Progenitor cell of endocrine pancreas (in vitro differentiated cells): ENCODE measurements at places on chromosomes 2 and 18.

GRCh38 chr2:134173338-134174016 lies 80.4 kb upstream of the MGAT5 start:
- DNase-seq, result no peak

DNA sequence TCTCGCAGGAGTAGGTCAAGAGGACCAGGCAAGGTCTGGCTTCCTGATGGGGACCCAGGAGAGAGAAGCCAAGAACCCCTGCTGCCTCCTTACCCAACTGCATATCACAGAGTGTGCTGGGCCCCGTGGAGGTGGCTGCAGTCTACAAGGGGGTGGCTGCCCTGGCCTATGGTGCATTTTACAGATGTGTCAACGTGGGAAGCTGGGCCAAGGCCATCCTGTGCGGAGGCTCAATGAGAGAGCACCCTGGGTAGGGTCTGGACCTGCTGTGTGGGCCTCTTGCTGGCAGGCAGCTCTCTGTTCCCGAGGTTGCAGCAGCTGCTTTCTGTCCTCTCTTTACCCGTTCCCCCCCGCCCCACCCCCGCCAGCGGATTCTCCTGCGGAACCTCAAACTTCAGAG lies 61.4 kb downstream of the GBX2 start:
- no peak for DNase-seq

GRCh38 chr18:33578518-33579348 lies 714 bp downstream of the ASXL3 start:
- peak; percentile 56 for DNase-seq

DNA sequence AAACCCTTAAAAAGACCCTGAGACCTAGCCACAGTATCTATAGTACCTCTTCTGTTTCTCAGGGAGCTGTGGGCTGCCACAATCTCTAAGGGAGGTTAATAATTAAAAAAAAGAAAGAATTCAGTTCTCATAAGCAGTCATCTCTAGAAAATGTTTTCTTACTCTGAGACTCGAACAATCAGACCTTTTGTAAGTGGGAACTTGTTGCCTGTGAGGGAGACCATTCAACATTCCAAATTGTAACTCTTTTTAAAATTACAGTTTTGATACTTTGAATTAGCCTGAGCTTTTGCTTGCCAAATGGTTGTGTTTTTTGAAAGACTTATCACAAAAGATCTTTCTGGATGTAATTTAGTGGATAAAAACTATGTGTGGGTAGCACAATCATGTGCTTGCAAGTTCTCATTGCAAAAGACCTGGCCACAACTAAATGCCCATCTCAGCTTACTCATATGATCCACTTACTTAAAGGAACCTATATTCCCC lies 33.3 kb downstream of the IL1R2 start:
- DNase-seq, result no peak

- no peak for DNase-seq
Observed at GRCh38 chr2:234747032-234747431, 204.8 kb upstream of the SH3BP4 start.
